ENCODE measurements at places on chromosomes 6 and 20.

GRCh38 chr20:40262219-40262618, 426.8 kb downstream of the MAFB start:
- no peak for DNase-seq

- DNase-seq, result no peak
These were observed 42.3 kb downstream of the DACT2 start for GRCh38 chr6:168277274-168277669.

DNA sequence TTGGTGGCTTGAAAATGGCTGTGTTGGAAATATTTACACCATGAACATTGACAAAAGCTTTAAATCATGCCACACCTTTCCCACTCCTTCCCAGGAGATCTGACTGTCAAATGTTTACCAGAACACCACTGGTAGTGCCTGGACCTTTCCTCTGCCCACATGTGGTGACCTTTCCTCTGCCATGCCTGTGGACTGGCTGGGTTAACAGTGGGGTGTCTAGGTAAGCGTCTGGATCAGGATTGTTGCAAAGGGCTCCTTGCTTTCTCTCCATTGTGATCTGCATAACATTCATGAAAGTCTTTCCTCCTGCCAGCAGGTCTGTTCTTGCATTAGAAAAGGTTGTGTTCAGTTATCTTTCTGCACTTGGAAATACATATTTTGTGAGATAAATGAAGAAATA, 572.7 kb downstream of the DHX35 start:
- no peak for DNase-seq

DNA sequence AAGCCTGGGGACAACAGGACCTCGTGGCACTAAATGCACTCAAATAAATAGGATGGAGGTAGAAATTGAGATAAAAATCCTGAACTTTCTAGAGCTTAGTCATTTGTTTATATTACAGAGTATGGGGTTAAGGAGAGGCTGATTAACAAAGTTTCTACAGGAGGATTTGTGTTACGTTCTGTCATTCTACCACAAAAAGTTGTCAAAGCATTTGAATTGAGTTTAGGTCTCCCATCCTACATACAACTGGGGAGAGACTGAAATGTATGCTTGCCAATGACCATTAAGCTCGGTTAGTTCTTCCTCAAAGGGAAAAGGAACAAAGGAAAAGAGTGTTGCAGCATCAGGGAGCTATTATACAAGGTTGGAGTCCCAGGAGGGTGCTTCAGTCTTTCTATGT, 597.9 kb downstream of the COL12A1 start:
- DNase-seq, result no peak

DNA sequence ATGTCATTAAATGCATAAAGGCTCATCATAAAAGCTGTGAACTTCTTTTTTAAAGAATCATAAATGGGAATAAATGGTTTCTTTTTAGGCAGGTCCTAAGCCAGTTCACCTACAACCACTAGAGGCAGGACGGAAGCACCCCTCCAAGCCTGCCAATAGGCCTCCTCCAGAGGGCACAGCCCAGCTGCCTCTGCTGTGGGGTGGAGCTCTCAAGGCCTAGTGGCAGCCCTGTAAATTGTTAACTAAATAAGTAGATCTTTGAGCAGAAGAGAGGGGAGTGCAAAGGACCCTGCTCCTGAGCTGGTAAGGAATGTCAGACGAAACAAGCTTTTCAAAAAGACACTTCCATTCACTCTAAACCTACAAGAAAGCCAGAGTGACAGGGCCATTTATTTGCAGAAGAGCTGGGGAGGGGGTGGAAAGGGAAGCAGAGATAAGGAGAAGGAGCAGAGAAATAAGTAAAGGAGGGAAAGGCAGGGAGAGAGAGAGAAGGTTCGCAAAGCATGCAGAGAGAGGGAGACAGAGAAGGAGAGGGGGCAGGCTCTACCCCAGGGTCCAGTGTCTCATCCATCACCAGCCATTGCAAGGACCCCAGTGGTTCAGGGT, 18.0 kb upstream of the MAFB start:
- peak; percentile 31 for DNase-seq

GRCh38 chr6:158457131-158457530, 102.8 kb upstream of the TMEM181 start:
- DNase-seq, result no peak

DNA sequence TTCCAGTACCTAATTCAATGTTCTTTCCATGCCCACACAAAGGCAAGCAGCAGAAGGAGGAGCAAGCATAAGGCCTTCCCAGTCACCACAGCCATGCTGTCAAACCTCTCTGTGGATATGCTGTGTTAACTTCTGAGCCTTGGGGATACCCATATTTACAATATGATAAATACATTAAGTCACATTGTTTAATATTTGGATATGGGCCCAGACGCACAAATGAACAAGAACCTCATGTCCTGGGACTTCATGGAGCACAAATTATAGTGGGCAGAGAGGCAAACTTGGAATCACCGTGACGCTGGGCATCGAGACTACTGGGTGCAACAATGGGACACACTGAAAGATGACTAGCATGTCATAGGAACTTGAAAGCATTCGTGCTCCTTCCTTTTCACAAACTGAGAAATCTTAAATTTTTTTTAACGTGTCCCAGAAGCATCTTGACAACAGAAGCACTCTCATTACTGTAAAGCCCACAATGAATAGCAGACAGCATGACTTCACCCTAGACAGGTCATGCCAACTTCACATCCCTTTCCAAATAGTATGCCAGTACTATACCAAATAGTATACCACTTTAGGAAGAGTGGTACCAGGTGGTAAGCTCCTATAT, 16.0 kb downstream of the SOD2 start:
- no peak for DNase-seq

DNA sequence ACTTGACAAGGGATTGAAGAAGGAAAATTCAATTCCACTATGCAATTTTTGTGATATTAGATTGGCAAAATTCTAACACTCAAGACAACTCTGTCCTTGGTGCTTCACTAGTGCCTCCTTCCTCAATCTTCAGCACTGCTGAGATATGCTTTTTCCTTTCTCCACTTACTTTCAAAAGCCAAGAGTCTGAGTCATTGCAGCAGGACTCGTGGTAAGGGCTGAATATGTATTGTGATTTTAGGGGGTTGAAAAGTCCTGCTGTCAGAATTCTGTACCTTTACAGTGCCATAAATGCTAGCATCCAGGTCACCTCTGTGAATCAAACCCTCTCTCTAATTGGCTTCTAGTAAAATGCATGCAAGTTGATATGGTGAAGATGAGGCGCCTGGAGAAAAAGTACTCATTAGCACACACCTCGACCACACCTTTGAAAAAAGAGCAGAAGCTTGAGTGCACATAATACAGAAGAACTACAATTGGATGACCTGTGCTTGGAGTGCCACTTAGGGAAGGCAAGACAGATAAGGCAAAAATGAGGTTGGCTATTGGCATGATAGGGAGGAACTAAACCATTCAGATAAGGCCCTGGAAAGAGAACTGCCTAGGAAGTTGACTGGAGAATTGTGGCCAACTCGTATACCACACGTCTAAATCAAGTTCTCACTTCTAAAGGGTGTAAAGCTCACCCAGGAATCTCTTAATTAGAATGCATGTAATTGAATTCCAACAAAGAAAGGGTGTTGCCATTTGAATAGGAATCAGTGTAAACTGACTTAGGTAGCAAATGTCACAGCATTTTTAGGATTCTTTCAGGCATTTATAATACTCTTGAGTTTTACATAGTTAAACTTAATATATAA, 43.6 kb upstream of the FAM83B start:
- DNase-seq, result no peak

- no peak for DNase-seq
These were observed 29.1 kb upstream of the PKIG start for GRCh38 chr20:44552950-44553908.

DNA sequence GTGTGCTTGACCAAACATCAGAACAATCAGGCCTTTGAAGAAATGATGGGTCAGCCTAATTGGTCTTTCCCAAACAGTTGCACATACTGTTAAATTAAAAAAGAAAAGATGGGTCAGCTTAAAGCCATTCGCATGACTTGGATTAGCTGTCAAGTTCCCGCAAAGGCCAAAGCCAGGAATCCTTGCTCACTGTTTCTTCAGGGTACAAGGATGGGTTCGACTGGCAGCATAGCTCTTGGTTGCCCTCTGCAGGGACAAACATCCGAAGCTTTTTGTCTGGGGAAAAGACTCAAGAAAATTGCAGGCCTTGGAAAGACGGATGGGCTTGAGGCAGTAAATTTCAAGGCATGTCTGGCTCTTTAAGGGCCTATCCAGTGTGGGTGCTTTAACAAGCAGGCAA, 168.0 kb downstream of the HDGFL1 start:
- no peak for DNase-seq

DNA sequence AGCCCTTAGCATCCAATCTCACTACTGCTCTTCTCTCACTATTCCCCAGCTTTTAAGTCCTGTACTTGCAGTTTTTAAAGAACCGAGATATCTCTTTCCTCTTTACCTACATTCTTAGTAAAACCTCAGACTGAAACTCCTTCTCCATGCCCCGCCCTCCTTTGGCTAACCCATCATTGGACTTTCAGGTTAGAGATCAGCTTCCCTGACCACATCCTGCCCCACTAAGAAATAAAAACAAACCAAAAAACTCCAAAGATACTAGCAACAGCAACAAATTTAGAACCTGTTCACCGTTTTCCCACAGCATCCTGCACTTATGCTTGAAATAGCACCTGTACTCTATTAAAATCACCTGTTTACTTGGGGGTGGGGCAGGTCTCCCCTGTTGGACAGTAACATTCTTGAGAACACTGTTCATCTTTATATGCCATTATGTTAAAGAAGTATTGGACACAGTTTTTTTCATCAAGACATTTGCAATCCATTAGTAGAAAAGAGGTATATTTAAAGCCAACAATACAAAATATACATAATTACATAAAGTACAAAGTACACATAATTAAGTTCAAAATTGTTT, 16.3 kb upstream of the SMAP1 start:
- DNase-seq, result no peak

GRCh38 chr6:91094806-91095475, 508.1 kb upstream of the MAP3K7 start:
- no peak for DNase-seq

- no peak for DNase-seq
These were observed 7.3 kb downstream of the TFAP2D start for GRCh38 chr6:50720623-50721022.

- DNase-seq, result peak; percentile 73
These were observed 544 bp downstream of the SMIM29 start for GRCh38 chr6:34248198-34248726.

- no peak for DNase-seq
These were observed 473.7 kb upstream of the JARID2 start for GRCh38 chr6:14772188-14772587.

GRCh38 chr6:109263873-109264700, 118.2 kb downstream of the CD164 start:
- no peak for DNase-seq

DNA sequence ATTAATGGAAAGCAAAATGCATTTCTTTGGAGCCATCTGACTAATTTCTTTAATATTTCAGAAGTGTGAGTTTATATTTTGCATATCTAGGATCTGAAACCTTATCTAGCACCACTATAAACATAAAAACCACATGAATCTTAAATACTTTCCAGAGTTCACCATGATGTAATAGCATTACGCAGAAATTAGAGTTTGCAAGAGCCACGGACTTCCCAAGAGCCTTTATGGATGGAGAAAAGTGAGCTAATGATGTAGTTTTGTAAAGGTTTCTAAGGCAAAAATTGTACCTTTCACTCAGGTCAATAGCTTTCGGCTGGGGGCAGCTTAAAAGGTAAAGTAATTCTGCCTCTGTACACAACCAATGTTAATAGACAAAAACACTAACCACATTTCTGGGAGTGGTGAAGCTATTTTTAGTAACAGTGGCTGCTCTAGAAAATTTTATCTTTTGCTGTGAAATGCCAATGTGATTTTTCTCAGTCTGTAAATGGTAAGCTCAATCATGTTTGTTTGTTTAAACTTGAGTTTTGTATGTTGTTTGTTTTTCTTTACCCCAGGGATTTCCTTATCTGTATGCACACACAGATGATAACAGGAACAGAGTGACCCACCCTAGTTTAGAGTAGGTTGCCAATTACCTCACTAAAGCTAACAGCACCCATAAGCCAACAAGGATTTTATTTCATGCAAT, 80.5 kb downstream of the FILIP1 start:
- no peak for DNase-seq

DNA sequence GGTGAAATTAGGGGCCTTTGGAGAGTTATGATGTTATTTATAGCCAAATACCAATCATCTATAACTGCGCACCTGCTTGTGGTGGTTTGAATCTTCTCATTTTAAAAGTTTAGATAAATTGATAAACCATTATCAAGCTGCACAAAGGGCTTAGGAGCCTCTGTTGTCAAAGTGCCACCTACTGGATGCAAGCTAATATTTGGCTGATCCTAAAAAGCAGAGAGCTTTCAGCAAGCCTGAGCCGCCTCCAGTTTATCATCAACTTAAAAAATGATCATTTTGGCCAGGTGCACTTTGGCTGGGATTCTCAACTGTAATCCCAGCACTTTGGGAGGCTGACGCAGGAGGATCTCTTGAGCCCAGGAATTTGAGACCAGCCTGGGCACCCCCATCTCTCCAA, 58.5 kb upstream of the ATXN1 start:
- DNase-seq, result peak; percentile 7

DNA sequence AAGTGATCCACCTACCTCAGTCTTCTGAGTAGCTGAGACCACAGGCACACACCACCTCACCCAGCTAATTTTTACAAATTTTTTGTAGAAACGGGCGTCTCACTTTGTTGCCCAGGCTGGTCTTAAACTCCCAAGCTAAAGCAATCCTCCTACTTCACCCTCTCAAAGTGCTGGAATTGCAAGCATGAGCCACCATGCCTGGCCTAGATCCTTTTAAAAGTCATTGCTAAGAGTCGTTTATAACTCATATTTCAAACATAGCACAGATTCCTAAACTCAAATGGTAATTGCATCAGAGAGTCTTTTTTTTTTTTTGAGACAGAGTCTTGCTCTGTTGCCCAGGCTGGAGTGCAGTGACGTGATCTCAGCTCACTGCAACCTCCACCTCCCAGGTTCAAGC, 7.7 kb upstream of the SAMHD1 start:
- no peak for DNase-seq

DNA sequence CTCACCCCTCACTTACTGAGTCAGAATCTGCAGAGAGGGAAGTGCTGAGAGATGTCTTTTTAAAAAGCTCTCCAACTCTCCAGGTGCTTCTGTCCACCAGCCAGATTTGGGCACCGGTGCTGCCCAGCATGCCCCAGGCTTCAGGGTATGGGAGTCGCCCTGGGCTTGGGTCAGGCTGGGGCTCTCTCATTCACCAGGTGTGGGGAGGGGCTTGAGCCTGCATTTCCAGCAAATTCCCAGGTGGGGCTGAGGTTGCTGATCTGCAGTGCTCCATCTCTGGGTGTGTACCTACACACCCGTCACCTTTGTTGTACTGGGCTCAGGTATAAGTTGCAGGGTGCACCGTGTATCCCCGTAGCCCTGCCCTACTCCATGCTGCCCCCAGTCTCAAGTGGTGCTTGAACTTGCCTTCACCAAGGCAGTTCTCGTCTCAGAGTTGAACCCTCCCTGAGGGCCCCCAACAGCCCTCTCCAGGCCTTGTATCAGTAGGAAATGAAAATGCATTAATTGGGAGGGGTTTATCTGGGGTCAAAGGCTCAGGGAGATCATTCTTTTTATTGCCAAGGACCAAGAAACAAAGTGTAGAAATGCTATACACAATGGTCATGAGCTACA, 23.5 kb downstream of the PPP1R3G start:
- no peak for DNase-seq

- no peak for DNase-seq
These were observed 84.3 kb upstream of the TRAF3IP2 start for GRCh38 chr6:111689946-111690345.

GRCh38 chr6:17086469-17086868, 15.4 kb upstream of the STMND1 start:
- peak; percentile 26 for DNase-seq

Measured in SW 1271 (cell line).